Frontal cortex (tissue), 4 donors: ENCODE measurements at places on chromosomes 4 and X. TPM values are rescaled to one million over a fixed set of nuclear protein-coding genes. Genes with fewer than 3 reads are reported as not detected.
A peak's percentile ranks its signal among the peaks of the same experiment; 100 is the strongest.

DNA sequence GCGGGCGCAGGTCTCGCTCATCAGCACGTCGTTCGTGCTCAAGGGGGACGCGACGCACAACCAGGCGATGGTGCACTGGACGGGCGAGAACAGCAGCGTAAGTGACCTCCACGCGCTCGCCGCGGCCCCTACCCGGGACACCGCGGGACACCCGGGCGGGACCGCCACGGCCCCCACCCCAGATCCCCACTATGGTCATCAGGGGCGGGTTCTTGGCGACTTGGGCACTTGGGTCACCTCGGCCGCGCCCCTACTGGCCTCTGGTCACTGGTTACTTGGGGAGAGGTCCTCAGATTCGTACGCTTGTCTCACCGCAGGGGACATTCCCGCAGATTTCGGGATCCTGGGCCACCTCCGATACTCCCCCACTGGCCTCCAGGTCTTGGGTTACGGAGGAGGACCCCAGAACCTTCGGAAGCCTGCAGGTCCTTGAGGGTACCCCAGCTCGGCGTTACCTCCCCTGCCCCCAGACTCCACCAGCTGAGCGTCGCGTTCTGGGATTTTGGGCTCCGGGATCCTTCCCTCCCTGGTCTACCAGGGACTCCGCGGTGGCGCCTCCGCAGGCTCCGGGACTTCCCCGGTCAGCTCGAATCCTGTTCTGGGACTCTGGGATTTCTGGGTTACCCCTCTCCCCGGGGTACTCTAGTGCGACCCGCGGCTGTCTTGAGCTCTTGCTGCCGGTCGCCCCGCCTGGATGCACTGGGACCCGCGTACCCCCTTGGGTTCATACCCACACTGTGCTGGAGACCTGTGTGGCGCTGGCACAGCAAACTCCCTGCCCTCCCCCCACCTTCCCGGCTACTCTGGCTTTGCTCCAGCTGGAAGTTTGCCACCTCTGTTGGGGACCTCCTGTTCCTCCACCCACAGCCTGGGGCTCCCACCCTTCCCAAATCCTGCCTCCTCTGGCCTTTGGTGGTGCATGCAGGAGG lies 956 bp downstream of the SORCS2 start:
- DNase-seq = no peak

- DNase-seq = no peak
Observed at GRCh38 chr4:110412354-110413065, 63.4 kb upstream of the ENPEP start.

Gene ADH1C
- not detected for total RNA-seq

Gene ZMAT1
- total RNA-seq = 6.5 TPM

Gene TSPAN7
- total RNA-seq = 60.7 TPM

DNA sequence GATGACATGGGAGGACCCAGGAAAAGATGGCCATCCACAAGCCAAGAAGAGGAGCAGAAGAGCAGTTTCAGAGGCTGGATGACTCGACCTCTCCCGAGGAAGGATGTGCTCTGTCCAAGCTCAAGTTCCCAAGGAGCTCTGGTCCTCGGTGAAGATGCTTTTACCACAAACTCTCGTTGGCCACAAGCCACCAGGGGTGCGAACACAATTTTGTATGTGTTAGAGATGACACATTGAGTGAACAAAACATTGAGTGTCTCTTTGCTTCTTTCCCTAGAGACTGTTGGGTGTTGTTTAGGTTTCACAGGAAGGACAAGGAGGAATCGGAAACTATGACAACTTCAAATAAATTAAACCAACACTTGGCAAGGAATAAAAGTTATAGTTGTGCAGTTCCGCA lies 26.3 kb downstream of the FGFBP1 start:
- DNase-seq = no peak

GRCh38 chr4:150609131-150609530 lies 27.2 kb downstream of the MAB21L2 start:
- no peak for DNase-seq

- DNase-seq = no peak
Observed at GRCh38 chr4:80173401-80173800, 23.9 kb upstream of the PRDM8 start.

- DNase-seq = no peak
Observed at GRCh38 chr4:123495530-123495929, 98.9 kb downstream of the SPRY1 start.

- DNase-seq = no peak
Observed at GRCh38 chr4:110617075-110617640, 5.7 kb downstream of the PITX2 start.

DNA sequence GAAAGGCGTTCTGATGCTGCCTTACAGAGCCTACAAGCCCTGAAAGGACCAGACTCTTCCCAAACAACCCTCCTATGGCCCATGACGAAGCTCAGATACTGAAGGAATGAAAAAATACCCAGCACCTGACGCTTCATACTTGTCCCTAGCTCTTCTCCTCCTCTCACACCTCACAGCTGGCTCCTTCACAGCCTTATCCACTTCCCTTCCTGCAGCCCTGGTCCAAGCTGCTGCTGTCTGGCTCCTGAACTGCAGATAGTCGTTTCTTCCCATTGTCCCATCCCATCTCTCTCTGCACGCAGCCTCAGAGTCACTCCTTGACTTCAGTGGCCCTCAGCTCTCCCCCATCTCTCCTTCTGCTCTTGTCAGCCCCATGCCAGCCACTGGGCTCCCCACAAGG lies 56.6 kb downstream of the FAM193A start:
- DNase-seq = no peak

DNA sequence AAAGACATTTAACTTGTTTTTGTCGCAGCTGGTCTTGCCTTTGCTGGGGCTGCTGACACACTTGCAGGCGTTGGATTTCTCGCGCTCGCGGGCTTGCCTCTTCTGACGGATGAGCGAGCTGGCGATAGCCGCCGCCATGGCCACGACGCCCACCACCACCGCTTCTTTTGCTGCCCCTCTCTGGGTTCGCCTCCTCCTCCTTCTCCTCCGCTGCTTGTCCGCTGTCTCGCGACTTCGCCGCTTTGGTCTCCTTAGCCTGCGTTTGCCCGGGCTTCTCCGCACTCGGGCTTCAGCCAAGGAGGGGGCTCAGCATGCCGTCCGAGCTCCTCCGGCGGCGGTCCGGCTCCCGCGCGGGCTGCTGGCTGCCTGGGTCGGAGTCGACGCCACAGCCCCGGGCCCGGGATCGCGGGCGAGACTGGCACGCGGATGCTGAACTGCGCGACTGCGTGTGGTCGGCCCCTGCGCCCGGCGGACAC lies 613 bp downstream of the FGF13 start:
- no peak for DNase-seq

GRCh38 chrX:37825215-37825842 lies 22.0 kb downstream of the DYNLT3 start:
- DNase-seq = no peak

Gene FUNDC2
- total RNA-seq = 28.9 TPM

DNA sequence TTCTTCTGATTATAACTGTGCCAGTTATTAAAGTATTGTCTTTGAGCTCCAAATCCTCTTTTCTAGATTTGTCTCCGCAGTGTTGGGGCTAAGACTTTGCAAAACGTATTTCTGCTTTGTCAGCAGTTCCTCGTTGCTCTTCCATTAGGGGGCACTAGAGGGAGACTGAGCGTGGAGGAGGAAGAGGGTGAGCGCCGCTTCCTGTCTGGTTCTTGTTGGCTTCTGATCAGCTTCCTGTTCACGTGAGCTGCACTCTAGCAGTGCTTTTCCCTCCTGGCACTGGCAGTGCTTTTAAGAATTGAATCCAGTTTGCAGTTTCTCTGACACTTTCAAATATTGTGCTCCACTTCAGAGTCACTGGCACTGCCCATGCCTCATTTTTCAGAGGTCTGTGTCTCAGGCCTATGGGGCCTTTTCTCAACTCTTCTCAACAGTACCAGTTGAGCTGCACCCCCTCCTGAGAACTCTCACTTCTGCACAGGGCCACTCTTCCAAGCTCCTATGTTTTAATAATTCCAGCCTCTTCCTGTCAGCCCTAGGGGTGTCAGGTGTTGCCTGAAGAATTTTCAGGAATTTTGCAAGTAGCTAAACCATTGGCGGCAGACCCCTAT lies 54.4 kb upstream of the LCORL start:
- DNase-seq = no peak

Gene TENM3
- total RNA-seq = 78.3 TPM

Gene LUZP4
- total RNA-seq = not detected

GRCh38 chrX:53682885-53683555 lies 3.5 kb downstream of the HUWE1 start:
- no peak for DNase-seq

Gene PRSS12
- 24.9 TPM for total RNA-seq

DNA sequence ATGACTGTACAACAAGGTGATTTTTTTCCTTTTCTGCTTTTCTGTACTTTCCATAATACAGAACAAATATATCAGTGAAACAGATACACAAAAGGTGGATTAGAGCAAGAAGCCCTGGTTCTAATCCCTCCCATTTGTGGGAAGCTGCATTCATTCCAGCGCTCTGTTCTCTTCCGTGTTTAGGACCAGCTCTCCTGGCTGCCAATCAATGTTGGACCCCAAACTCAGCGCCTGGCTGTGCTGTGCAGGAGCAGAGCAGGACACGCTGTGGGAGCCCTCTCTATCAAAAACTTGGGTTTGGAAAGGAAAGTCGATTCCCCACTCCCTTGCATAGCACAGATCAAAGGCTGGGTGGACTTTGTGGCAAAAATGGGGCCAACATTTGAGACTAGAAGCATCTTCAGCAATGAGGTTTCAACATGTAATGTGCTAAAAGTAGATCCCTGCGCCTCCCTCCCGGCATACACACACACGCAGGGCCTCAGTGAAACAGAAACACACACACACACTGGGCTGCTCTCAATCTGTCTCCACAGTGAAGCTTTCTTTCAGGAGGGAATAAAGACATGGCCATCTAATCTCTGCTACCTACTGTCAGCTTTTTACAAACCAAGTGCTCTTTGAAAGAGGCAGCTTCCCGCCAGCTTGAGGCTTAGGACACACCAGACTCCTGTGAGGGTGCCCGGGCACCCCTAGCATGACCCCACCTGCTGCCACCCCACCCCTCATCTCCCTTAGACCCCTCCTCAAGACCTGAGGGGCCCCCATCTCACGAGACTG lies 12.2 kb downstream of the WDR1 start:
- DNase-seq = no peak

Gene SHOX
- not detected for total RNA-seq

Gene FGFBP1
- total RNA-seq = not detected

Gene PNMA6F
- 0.82 TPM for total RNA-seq

GRCh38 chrX:10341309-10341708 lies 184.5 kb downstream of the CLCN4 start:
- no peak for DNase-seq

DNA sequence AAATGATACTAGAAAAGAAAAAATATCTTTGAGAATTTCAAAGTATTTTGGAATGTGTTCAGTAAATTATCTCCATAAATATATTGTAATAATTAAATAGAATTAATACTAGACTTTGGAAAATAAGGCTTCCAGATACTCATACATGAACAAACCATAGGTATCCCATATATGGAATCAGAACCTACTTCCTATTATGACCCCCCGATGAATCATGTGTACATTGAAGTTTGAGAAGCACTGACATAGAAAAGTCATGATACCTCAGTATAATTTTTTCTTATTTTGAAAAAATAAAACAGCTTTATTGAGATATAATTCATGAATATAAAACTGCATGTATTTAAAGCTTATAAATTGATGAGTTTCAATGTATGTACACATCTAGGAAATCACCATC lies 27.2 kb upstream of the SMARCA5 start:
- no peak for DNase-seq

DNA sequence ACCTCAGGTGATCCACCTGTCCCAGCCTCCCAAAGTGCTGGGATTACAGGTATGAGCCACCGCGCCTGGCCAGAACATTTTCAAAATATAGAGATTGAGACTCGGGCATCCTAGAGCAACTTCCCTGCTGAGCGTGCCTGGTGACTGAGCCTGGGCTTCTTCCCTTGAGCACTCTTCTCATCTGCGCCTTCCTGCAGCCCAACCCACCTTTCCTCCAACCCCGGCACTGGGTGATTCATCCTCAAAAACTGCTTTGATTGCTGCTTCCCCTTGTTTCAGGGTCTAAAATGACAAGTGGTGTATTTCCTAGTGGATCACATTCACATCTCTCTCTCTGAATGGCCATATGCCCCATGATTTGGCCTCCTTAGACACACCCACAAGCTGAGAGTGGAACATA lies 37.8 kb downstream of the PHKA2 start:
- no peak for DNase-seq

Gene C1QTNF7
- 0.41 TPM for total RNA-seq

GRCh38 chr4:76624241-76624681 lies 189.2 kb downstream of the SHROOM3 start:
- peak; percentile 18 for DNase-seq

DNA sequence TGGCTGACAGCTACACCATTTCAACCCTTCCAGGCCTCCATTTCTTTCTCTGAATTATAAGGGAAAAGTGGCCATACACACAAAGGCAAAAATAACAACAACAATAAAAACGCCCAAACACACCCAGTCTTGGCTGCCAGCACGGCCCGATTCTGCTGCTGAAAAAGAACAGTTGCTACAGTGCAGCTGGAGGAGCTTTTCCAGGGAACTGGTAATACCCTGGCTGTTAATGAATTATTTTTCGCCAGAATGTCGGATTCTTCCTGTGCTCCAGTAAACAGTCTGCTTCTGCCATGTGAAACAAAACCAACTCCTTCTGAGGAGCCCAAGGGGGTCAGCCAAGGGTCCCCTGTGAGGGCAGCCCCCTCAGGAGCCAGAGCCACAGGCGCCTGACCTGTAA lies 6.6 kb downstream of the RAI2 start:
- no peak for DNase-seq

DNA sequence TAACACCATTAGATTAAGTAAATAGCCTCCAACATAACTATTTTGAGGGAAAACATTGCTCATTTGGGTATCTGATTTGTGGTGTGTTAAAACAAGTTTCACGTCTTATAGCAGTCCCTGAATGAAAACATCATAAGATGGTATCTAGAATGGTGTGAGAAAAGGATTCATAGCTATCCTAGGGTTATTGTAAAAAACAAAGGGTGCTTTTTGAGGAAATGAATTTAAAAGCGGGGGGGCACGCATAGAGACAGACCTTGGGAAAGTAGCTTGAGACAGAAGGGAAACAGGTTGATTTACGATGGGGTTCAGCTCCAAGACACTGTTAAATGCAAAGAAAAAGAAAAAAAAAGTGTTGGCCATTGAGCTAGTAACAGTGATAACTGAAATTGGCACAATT lies 768 bp upstream of the CXCL10 start:
- no peak for DNase-seq

DNA sequence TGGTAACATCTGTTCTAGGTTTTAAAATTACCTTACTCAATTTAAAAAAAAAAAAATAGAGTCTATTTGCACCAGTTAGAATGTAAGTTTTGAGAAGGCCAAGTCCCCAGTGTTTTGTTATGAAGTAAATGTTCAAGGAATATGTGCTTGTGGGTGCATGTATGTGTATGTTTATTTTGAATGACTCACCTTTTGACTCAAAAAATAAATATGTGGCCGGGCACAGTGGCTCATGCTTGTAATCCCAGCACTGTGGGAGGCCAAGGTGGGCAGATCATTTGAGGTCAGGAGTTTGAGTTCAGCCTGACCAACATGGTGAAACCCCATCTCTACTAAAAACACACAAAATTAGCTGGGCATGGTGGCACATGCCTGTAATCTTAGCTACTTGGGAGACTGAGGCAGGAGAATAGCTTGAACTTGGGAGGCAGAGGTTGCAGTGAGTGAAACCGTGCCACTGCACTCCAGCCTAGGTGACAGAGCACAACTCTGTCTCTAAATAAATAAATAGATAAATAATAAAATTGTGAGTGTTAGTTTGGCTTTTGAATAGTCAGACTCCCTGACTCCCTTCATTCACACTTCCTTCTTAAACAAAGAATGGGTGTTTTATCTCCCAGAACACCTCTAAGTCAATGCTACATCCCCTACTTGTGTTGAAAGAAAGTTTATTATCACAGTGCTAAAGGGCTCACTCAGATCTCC lies 511.3 kb upstream of the PCDH7 start:
- no peak for DNase-seq
